ENCODE measurements at places on chromosomes 5 and 9.

DNA sequence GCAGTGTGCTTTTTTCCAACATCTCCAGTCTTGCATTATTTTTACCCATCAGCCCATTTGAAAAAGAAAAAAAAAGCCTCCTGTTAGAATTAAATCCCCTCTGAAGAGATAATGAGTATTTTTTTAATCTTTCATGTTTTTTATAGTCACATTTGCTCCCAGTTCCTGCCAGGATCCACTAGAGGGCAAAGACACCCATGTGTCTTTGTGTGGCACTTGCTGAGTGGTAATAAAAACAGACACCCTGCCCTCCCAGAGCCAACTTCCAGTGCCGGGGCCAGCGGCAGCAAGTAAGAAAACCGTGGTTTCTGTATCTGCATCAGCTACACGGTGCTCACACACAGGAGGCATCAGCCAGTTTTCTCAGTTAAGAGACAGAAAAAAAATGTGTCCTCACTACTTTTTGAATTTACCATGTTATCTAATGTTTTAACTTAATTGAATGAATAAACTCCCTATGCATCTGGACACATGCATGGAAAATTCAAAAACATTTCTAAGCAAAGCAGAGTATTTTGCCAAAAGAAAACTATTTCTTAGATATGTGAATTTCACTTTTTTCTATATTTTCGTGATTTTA, 70.2 kb upstream of the PLEKHG4B start:
- no peak for DNase-seq

- no peak for DNase-seq
Observed at GRCh38 chr5:119070578-119070827, 384 bp upstream of the DMXL1 start.

DNA sequence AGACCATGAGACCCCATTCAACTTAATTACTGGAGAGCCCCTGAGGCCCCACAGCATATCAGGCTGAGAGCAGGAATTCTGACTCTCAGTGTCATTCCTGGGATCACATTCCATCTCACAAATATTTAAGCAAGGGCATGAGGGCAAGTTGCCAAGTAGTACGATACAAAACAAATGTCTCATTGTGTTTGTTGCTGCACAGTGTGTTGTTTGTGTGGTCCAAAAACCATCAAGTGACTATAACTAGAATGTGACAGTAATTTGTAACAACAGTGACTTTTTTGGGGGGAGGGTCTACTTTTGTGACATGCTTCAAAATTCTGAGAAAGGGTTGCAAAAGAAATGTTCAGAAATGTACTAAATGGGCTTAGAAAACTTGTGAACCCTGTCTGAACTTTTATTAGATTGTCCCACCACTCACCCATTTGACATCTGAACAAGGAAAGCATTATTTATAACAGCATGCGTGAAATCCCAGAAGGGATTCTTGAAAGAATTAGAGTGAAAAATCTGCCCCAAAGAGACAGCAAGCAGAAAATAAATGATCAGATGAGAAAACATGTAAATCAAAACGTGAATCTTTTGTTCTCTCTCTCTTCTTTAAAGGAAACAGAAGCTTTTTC, 347.0 kb downstream of the NTRK2 start:
- no peak for DNase-seq

DNA sequence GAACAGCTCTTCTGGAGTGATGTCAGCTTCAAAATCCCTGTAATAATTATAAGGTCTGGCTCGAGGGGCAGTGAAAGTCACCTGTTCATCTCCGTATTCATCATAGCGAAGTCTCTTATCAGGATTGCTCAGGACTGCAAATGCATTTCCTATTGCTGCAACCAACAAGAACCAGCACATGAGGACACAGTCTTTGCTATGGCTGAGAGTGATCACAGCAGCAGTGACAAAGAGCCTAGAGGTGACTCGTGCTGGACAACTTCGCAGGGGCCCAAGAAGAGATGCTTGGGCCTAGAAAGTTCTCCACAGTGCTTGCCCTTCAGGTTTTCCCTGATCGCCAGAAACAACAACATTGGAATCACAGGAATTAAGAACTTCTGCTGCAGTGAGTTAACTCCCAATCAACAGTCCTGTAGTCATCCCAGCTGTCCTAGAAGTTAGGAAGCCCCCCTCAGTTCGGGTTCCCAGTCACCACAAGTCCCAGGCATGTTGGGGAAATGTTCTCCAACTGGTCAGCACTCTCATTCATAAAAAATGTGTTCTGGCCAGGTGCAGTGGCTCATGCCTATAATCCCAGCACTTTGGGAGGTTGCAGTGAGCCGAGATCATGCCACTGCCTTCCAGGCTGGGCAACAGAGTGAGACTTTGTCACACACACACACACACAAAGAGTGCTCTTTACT, 13.0 kb downstream of the DNAJC18 start:
- DNase-seq, result no peak

DNA sequence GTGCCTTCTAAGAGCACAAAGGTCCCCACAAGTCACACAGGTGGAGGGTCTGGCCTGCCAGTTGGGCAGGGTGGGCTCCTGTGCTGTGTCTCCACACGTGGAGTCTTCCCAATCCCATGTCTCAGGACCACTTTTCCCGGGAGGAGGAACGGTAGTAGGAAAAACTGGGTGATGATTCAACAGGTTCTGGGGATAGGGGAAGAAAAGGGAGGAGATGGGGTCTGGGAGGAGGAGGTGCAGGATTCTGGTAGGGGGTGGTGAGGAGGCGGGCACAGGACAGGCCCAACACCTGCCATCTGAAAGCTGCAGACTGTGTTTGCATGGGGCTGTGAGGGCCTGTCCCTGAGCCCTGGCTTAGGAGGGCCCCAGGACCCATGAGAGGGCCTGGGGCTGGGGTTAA, 215.2 kb downstream of the HSPA4 start:
- DNase-seq, result no peak

GRCh38 chr9:99071313-99072039, 33.4 kb upstream of the TGFBR1 start:
- no peak for DNase-seq

DNA sequence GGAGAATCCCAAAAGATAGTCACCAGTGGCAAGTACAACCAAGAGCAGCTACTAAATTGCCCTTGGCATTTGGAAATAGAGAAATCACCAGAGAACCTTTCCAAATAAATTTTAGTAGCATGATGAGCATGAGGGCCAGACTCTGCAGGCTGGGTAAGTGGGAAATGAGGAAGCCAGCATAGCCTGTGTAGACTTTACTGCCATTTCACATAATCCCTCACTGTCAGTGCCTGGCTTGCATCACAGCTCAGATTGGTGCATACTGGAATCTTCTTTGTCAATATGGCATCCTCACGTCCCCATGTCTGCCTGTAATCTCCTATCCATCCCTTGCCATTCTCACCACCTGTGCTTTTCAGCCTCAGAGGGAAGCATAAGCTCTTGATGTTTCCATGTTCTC, 14.5 kb downstream of the GRAMD2B start:
- no peak for DNase-seq

DNA sequence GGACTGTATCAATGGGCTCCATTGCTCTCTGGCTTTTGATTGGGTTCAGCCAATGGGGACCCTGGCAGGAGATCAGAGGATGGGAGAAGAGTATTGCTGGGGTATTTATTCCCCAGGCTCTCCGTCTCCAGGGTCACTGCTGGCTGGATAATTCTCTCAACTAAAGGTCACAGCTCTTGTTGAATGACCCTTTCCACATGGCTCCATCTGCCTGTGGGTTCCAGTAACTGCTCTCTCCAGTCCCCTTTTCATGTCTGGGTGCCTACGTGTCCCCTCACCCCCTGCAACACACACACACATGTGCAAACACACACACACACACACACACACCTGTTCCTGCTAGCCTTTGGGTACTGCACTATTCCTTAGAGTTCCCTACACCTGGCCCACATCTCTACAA, 53.9 kb upstream of the RIC1 start:
- no peak for DNase-seq

DNA sequence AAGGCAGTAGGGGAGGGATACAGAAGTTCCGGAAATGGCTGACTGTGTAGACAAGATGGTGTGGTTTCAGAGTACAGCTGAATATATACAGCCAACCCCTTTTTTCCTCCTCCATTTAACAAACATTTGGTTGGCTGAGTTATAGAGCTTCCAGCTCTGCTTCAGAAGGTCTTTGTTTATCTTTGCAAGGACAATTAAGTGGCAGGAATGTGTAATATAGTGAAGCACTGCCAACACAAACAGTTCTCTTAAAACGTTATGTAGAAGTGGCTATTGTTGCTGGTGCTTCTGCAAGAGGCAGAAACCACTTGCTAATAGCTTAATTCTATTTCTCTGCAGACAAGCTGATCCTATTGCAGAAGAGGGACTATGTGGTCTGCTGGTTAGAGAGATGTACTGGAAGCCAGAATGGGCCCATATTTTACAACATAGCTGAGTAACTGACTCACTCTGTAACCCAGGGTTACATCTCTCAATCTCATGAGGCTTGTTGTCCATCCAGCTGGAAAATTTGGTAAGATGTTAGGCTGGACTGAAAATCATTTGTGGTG, 62.7 kb upstream of the OSMR start:
- peak; percentile 34 for DNase-seq

DNA sequence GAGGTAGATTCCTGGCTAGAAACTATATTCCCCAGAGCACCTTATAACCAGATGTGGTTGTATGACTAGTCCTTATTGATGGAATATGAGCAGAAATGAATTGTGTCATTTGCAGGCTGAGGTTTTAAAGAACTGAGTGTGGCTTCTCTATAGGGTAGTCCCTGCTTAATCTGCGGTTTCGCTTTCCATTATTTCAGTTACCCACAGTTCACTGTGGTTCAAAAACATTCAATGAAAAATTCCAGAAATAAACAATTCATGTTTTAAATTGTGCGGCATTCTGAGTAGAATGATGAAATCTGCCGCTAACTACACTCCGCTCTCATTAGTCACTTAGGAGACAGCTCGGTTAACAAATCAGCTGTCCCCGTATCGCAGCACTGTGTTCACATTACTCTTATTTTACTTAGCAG, 65.1 kb downstream of the ANKRD55 start:
- DNase-seq, result no peak

DNA sequence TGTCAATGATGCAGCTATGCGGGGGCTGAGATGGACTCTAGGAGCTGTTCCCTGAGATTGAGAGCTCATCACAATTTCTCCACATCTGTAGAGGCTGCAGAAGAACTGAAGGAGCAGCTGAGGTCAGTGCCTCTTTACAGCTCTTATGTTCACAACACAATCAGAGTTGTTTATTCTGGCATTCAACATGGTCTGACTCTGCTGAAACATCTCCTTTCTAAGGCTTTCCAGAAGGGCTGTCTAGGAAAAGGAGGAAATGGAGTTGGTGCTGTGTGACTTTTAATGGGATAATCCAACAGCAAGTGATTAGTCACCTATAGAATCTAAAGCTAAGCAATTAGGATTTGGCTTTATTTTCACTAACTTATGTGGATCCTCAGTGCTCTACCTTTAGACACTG, 6.0 kb downstream of the POU5F2 start:
- no peak for DNase-seq

- DNase-seq, result no peak
Observed at GRCh38 chr9:28135549-28135948, 562.3 kb upstream of the C9orf72 start.

DNA sequence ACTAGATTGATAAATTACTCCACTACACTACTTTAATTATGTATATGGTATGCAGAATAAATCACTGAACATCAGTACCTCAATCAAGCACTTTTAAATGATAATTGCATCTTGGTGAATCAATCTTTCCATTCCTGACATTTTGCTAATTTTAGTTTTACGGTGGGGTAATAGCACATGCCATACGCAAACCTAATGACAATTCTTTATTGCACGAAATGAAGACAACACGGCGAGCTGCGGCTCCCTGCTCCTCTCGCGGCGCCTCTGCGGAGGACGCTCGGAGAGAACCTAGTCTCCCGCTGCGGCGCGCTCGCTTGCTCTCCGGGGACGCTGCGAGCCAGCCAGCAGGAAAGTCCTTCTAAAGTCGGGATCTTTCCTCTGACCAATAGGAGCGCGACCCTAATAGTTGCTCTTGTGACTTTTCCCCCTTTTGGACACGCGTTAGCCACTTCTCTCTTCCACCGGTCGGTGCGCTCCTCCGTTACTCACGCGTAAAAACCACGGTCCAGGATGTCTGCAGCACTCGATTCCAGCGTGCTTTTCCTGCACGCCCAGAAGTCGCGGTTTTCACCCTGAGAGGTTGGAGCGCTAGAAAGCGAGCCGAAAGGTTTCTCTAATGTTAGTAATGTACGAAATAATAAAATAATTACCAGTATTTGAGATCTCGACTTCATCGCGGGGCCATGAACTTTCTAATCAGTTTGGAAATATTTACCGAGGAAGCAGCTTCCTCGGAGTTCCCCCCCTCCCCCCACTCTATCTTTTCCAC, 1.0 kb upstream of the MEF2C start:
- DNase-seq, result peak; percentile 72

DNA sequence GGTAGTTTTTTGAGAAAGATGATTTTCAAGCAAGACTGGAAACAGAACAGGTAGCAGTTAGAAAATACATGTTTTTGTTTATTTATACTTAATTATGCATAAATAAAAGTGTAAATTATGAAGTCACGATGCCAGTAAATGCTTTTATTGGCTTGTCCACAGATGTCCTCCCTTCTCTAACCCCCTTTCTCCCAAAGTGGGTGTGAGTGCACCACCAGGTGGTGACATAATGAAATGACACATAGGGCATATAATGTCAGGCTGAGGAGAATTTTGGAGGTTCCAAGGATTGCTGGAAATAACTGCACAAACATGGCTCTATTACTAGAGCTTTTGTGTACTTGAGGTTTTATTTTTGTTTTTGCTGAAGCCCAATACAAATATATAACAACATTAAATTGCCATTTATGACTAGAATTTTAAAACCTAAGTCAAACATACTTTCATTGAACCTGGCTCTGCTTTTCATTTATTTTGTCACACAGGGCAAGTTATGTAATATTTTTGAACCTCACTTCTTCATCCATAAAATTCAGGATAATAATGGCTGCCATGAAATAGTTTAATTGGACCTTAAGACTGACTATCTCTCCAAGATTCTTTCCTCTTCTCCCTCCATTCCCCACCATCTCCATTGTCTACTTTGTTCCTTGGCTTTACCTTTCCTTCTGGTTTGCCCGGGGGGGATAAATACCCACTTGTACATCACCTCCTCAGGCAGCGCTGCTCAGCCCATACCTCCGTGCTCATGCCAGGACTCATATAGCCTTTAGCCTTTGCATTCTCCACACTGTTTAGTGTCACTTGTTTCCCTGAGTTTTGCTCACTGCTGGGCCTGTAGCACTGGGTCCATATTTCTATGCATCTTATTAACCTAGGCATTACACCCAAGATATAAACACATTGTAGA, 168.8 kb downstream of the PDE4D start:
- peak; percentile 31 for DNase-seq

- no peak for DNase-seq
Observed at GRCh38 chr9:112810696-112811490, 60.3 kb downstream of the SNX30 start.

GRCh38 chr5:58294598-58295305, 165.1 kb downstream of the PLK2 start:
- DNase-seq, result no peak

DNA sequence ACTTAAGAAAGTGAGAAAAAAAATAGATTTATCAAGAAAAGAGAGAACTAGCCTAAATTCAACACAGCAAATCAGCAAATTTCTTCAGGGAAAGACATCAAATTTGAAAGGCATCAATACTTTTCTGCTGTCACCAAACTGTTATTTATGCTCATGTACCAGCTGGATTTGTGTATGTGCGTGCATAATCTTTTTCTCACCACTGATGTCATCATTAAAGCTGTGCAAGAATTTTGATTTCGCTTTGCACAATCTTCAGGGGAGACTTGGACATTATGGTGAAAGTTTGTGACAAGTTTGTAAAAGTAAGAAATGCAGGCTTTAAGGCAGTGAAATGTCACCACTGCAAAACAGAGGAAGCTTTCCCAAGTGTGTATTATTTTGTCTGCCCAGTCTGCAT, 215.4 kb downstream of the SLF1 start:
- DNase-seq, result no peak

GRCh38 chr5:57341380-57341979, 141.1 kb downstream of the ACTBL2 start:
- no peak for DNase-seq
